ENCODE measurements at places on chromosomes 7 and 10.

DNA sequence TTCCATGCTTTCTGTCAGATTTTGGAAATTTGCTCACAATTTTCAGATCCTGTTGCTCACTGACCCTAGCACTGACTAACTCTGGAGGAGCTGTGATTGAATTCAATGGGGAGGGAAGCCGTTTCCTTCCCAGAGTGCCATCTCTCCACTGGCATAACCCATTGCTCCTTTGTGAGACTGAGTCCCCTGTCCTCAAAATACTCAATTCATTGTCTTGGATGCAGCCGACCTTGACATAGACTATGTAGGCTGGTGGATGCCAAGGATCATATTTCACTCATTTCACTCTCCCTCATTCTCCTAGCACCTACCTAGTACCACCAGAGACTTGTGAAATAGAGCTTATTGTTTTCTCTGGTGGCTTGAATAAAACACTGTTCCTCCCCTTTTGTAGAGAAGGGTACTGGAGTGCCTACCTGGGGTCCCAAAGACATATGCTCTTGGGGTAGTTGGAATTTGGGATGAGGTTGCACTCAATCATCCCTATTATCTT is 511.3 kb upstream of the ZMIZ1 start:
- DNase-seq: no peak

GRCh38 chr7:13117592-13117991 is 430.2 kb downstream of the ARL4A start:
- no peak for DNase-seq

GRCh38 chr10:4057725-4058513 is 272.9 kb upstream of the KLF6 start:
- no peak for DNase-seq

DNA sequence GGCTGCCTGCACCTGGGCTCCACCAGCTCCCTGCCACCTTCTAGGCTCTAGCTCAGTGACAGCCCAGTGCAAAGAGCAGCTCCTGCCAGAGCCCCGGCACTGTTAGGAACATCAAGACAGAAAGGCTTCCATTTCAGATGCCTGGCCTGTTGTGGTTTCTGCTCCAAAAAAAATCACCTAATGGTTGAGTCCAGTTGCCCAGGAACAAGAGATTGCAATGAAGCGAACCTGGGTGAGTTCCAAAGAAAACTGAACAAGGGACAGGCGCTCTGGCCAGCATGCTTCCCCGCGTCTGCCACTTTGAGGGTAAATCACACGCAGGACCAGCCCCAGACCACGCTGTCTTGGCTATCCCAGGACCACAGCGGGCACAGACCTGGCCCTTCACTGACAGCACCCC is 47.0 kb upstream of the RASGEF1A start:
- DNase-seq: no peak

GRCh38 chr10:86340176-86340990 is 26.2 kb downstream of the GRID1 start:
- DNase-seq: no peak

DNA sequence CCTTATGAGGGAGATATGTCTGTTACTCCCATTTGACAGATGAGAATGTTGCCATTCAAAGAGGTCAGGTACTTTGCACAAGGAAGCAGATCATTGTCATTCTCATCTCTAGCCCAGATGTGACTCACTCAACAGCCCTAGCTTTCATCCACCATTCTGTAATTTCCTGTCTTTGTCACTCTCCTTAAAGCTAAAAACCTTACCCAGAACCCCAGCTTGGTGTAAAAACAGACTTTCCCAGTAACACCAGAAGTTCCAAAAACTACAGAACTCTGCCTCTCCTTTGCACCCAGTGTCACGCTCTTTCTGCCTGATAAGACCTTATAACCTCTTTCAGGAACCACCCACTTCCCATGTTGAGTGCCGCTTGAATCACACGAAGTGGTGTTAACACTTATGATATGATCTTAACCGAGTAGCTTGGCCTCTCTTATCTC is 89.1 kb upstream of the SP4 start:
- DNase-seq: peak; percentile 84

DNA sequence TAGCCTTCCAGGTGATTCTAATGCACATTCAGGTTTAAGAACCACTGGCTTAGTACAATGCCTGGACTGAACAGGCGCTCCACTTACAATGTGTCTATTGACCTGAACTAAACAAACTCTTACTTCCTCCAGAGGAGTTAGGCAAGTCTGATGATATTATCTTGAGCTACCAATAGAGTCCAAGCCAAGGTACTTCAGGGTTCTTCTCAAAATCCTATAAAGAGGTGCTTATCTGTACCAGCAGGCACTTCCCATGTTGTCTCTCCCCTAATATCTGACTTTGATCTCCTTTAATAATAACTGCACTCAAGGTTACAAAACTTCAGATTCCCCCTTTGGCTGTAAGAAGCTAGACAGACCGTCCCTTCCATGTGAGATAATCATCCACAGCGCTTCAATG is 157.0 kb upstream of the SVIL start:
- DNase-seq: no peak

GRCh38 chr7:29843726-29844125 is 37.4 kb downstream of the WIPF3 start:
- DNase-seq: no peak

DNA sequence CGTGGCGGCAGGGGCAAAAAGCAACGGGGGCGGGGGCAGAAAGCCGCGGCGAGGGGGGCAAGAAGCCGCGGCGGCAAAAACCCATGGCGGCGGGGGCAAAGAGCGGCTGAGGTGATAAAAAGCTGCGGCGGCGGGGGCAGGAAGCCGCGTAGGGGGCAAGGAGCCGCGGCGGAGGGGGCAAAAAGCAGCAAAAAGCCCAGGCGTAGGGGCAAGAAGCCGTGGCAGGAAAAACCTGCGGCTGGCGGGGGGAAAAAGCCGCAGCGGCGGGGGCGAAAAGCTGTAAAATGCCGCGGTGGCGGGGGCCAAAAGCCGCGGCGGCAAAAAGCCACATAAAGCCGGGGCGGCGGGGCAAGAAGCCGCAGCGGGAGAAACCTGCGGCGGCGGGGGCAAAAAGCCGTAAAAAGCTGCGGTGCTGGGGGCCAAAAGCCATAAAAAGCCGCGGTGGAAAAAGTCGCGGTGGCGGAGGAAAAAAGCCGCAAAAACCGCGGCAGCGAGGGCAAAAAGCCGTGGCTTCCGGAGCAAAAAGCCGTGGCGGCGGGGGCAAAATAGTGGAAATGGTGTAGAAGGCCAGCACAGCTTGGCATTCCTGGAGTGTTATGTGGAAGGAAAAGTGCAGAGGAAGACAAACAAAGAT is 487.8 kb downstream of the ZNF33B start:
- DNase-seq: no peak

DNA sequence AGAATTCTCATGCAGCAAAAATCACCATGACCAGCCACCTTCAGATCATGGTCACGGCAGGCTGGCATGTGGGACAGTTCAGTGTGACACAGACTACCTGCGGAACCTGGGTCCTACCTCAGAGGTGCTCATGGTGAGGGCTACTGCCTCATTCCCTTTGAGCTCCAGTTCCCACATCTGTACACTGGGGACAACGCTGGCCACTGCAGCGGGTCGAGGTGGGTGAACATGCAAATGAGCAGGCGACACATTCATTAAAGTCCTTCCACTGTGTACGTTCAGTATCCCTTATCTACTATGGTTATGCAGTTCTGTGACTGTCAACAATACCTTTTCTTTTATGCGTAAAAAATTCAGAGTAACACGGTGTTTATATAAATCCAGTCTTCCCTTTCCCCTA is 218.7 kb upstream of the AOAH start:
- DNase-seq: no peak

DNA sequence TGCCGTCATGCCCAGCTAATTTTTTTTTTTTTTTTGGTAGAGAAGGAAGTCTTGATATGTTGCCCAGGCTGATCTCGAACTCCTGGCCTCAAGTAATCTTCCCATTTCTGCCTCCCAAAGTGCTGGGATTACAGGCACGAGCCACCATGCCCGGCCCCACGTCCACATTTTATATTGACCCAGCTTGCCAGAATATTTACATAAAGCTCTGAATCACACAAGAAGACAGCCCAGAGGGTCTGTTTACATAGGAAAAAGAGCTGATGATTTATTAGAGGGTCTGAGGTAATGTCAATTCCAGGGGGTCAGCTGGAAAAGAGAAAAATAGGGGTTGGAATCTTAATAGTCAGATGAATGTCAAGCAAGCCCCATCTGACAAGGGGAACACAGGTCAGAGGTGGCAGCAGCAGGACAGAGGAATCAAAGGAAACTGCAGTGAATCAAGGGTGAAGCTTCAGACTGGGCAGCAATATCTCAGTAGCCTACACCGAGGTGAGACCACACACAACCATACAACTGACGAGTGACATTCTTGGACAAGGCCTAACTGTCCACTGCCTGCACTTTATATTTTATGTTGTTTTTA is 15.8 kb upstream of the SLF2 start:
- DNase-seq: no peak

DNA sequence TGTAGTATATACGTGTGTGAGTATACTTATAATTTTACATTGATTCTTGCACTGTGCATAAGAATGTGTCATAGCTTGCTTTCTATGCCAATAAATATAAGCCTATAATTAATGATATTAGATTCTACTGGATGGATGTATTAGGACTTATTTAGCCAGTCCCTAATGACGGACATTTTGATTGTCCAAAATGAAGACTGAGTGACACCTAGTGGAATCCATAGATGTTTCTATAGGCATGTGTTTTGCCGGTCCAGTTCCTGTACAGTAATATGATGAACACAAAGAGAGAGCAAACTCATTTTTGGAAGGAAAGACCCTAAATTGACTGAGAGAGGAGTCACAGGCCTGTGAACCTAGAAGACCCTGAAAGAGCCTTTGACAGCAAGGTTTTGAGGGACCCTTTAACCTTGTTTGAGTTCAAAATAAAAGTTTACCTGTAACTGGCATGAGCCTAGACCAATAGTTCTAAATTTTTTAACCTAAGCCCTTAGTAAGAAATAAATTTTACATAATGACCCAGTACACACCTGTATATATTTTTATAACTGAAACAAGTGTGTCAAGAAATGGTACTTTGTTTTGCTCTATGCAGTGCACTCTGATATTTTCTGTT is 42.4 kb upstream of the AGBL3 start:
- DNase-seq: no peak

GRCh38 chr10:125531465-125531864 is 151.5 kb downstream of the TEX36 start:
- no peak for DNase-seq

DNA sequence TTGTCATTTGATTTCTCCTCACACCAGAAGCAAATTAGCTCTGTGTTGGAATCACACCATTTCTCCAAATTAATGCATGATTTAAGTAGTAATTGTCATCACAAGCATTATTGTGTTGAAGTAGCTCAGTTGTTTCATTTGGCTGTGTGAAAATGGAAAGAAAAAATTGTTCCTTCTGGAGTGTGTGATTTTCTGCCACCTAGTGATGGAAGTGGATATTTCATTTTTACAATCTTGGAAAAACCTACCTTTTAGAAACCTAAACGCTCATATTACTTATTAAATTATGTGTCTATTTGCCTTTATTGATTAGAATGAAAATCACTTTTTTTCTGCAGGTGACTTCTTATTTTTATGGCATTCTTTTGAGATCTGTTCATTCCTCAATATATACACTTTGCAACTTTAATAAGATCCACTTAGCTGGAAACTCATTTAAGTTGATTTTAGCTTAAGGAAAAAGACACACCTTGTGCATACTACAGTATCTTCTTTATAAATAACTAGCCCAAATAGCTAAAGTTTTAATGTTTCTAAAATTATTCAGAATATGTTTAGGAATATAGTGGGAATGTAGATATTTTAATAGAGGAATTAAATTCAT is 50.0 kb downstream of the SRI start:
- DNase-seq: no peak

- DNase-seq: no peak
These were observed 7.1 kb downstream of the ERV3-1 start for GRCh38 chr7:64999165-65000004.

DNA sequence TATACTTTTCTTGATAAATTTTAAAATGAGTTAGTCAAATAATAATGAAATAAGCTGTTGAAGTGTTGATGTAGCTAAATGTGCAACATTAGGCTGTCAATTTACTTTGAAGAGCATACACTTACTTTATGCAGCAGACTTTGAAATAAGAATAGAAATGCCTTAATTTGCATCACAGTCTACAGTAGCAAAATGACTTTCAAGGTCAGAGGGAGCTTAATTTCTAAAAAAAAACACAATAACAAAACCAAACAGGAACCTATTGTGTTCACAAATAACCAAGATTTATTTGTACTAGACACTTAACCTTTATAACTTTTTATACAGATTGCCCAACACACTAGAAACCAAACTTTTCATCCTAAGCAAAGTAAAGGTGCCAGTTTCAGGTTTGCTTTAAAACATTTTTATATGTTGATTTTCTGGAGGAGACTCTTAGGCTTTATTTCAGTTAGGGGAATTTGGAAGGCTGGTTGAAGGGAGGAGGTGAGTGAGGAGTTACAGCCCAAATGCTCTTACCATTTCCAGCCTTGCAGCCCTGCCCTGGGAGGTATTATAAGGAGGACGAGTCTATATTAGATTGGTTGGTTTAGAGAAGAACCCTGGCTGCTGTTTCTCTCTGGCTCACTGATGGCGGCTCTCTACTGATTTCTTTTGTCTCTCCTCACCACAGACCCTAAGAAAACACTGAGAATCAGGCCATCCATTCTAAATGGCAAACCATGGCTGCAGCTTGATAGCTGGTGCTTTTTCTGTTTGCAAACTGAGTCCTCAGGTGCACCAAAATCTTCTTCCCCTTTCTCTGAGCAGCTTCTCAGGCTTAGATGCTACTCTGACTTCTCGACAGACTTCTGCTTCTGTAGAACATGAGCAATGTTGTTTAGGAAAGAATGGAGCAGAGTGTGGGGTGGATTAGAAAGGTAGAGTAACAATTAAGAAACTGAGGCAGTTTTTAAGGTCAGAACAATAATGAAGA is 55.2 kb upstream of the RPA3 start:
- DNase-seq: no peak

GRCh38 chr10:21048068-21048467 is 151.0 kb upstream of the NEBL start:
- no peak for DNase-seq

DNA sequence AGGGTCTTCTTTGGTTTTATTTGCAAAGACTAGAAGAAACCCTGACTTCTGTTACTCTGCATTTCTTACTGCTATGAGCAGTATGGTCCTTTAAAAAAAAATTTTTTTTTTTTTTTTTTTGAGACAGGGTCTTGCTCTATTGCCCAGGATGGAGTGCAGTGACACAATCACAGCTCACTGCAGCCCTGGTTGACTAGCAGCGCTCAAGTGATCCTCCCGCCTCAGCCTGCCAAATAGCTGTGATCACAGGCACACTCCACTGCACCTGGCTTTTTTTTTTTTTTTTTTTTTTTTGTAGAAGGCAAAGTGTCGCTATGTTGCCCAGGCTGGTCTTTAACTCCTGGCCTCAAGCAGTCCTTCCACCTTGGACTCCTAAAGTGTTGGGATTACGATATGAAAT is 17.4 kb downstream of the CNNM2 start:
- DNase-seq: no peak

GRCh38 chr7:33091111-33091531 is 18.1 kb downstream of the RP9 start:
- no peak for DNase-seq

DNA sequence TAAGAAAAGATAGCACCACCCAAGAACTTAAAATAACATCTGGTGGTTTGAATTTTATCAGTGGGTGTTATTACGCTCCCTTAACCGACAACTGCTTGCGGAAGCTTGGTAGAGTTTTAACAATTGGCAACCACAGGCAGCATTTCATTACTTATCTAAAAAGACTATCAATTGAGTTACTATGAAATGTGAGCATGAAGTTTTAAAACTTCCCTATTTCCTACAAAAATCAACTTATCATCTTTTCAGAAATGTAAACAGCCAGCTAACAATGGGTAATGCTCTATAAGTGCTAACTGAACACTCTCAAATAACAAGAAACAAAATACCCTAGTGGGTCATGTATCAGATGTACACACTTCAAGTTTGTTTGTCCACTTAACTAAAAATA is 68.8 kb downstream of the OSBPL3 start:
- peak; percentile 52 for DNase-seq
